ENCODE measurements at places on chromosomes 2 and 18.

- no peak for DNase-seq
- H3K27ac ChIP-seq, result no peak overlapping the region
- H3K27me3 ChIP-seq, result no peaks in the 10 kb centered on the region
- H3K36me3 ChIP-seq, result no peaks in the 10 kb centered on the region
- H3K4me1 ChIP-seq, result no peaks in the 10 kb centered on the region
- H3K4me3 ChIP-seq, result no peak overlapping the region
Observed at GRCh38 chr18:7511106-7511505, 56.0 kb upstream of the PTPRM start.

DNA sequence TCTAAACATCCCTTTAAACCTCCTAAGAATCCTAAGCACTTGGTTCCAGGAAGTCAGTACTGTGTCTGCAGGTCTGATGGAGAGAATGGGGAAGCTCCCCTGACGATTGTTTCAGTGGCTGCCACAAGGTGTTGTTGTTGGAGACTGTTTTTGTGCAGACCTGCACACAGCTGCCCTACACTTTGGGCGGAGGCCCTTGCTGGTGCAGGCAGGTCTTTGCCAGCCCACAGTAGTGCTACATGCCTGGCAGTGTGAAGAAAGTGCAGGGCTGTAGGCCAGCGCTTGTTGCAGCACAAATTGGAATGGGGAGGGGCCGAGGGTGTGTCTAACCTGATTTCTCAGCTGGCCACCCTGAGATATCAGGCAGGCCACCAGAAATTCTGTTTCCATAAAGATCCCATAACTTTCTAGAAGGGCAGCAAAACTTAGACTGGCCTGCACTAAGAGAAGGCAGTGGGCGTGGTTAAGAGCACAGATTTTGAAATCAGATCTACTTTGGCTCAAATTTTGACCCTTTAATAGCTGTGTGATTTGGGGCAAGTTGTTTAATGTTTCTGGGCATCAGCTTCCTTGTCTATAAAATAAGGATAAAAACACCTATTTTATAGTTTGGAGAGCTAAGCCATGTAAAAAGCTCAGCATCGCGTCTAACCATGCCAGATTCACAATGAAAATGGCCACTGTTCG is 83.7 kb upstream of the SLC1A4 start:
- H3K4me1 ChIP-seq, result peaks cover 1% of the 10 kb centered on the region
- no peak overlapping the region for H3K27ac ChIP-seq
- H3K4me3 ChIP-seq, result no peak overlapping the region

- H3K36me3 ChIP-seq, result no peaks in the 10 kb centered on the region
- no peak overlapping the region for H3K27ac ChIP-seq
- no peak overlapping the region for H3K4me3 ChIP-seq
- H3K27me3 ChIP-seq, result no peaks in the 10 kb centered on the region
- no peaks in the 10 kb centered on the region for H3K4me1 ChIP-seq
Observed at GRCh38 chr2:178776751-178777150, 30.5 kb downstream of the TTN start.

DNA sequence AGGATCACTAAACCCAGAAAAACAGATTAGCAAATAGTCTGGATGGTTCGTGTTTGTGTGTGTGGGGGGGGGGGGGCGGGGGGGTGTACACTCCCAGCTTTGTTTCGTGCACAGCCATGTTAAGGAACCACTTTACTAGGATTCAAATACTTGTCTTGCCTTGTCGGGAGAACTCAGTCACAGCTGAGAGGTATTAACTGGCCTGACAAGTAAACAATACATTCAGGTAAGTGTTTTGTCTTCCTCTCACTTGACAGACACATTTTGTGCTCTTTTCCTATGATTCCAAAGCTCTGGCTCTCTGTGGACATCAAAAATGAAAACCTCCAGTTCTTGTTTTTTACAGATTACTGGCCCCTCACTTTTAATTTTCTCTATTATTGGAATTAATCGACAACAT is 173.5 kb downstream of the LRP1B start:
- no peaks in the 10 kb centered on the region for H3K36me3 ChIP-seq
- no peak overlapping the region for H3K4me3 ChIP-seq
- no peak overlapping the region for H3K27ac ChIP-seq
- no peak for DNase-seq
- H3K4me1 ChIP-seq, result no peaks in the 10 kb centered on the region

GRCh38 chr2:197461057-197461456 is 7.7 kb downstream of the COQ10B start:
- no peak for DNase-seq
- no peak overlapping the region for H3K4me3 ChIP-seq
- H3K27ac ChIP-seq, result no peak overlapping the region
- peaks cover 19% of the 10 kb centered on the region for H3K4me1 ChIP-seq
- H3K27me3 ChIP-seq, result no peaks in the 10 kb centered on the region

GRCh38 chr2:136049991-136050920 is 64.8 kb upstream of the DARS1 start:
- H3K4me1 ChIP-seq, result peaks cover 86% of the 10 kb centered on the region
- peaks cover 21% of the 10 kb centered on the region for H3K36me3 ChIP-seq
- H3K27ac ChIP-seq, result peak overlapping the region; percentile 87
- no peaks in the 10 kb centered on the region for H3K27me3 ChIP-seq

DNA sequence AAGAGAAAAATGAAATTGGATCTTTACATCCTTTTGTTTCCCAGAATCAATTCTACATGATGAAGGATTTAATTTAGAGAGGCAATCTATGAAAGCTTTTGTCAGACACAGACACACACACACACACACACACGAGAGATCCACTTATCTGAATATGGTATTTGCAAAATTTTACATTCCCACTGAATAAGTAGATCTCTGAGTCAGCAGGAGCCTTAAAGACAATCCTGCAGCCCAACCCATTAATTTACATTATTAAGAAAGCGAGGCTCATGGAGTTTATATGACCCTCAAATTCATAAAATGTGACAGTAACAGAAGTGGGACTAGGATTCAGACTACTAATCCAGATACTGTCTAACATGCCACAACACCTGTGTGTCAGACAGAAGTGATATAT is 404.4 kb downstream of the NRXN1 start:
- H3K4me3 ChIP-seq, result no peak overlapping the region
- no peaks in the 10 kb centered on the region for H3K4me1 ChIP-seq
- no peak for DNase-seq
- H3K36me3 ChIP-seq, result no peaks in the 10 kb centered on the region

- H3K4me3 ChIP-seq, result peak overlapping the region; percentile 59
- H3K27me3 ChIP-seq, result no peaks in the 10 kb centered on the region
- H3K4me1 ChIP-seq, result peaks cover 67% of the 10 kb centered on the region
- H3K36me3 ChIP-seq, result no peaks in the 10 kb centered on the region
- H3K27ac ChIP-seq, result peak overlapping the region; percentile 80
- DNase-seq, result peak; percentile 81
Observed at GRCh38 chr2:96157649-96158553, 12.7 kb upstream of the DUSP2 start.

Data from activated CD4-positive, alpha-beta memory T cell treated with anti-CD3 and anti-CD28 coated beads, Interleukin-2, amount 10 ng/mL, durations not matched to agents 7 days and 5 days (primary cell).